ENCODE measurements at places on chromosomes 13 and 19.

- no peak for DNase-seq
Observed at GRCh38 chr13:33454844-33455705, 169.5 kb upstream of the STARD13 start.

DNA sequence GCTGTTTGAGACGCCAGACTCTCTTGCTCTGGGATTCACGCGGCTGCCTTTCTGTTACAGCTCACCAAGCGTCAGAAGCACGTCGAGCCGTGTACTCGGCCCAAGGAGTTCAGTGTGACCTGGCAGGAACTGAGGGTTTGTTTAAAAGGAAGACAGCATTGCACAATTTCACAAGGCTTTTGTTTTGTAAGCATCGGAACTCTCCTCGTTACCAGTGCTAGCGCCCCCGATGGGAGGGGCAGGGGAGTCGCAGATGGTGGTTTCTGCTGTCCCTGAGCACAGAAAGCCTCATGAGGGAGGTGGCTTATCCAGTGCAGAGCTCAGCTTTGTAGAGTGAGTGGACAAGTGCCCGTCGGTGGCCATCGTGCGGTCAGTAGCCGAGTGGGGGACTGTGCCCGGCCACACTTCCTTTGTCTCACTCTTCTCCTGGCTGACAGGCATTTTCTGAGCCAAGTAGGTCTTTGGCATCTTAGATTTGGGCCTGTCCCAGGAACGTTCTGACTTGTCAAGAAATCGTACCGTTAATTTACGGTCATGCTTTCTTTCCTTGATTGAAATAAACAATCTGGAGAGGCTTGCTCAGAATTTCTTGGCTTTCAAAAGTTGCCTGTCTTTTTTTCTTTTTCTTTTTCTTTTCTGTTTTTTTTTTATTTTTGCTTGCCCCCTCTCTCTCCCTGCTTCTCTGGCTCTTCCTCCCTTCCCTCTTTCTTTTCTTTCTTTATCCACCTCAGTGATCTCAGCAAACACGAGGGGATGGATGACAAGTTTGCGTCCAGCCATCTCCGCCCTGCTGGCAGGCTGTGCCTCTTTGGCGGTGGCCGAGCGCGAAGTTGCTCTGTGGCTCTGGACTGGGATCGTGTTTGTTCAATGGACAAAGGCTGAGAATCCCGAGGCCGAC lies 7.7 kb downstream of the KDM4B start:
- DNase-seq, result no peak

GRCh38 chr19:9324584-9324962 lies 594 bp downstream of the ZNF559 start:
- no peak for DNase-seq

DNA sequence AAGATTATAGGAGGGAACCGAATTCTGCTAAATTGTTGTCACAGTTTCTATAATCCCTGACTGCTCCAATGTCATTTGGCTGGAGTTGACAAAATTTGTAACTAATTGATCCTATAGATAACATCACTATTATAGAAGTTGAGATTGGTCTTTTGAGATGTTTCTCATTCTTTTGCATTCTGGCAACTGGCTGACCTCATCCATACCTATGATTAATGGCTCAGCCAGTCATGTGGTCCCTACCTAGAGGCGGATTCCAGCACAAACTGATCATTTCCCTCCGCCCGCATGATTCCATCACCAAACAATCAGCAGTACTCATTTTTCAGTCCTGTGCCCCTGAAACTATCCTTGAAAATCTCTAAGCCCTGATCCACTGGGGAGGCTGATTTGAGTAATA lies 4.2 kb downstream of the PSG2 start:
- no peak for DNase-seq

GRCh38 chr13:54733639-54734038 lies 1705.0 kb downstream of the OLFM4 start:
- DNase-seq, result no peak

DNA sequence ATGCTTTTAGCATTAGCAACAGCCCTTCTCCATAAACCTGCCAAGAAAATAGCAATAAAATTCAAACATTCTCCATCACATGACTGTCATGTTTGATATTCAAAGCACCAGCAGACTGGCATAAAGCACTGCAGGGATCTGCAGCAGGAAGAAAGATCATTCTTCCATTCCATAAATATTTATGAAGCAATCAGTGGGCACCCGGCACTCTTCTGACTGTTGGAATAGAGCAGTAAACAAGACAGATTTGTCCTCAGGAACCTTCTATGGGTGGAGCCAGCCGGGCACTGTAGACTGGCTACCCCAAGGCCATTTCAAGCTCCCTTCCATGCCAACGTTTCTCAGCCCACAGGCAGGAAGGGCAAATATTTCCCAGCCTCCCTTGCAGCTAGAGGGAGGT lies 25.5 kb downstream of the PLA2G4C start:
- DNase-seq, result no peak
